ENCODE measurements at places on chromosomes 12 and 14.

- peak; percentile 29 for DNase-seq
Observed at GRCh38 chr12:101490286-101490920, 15.3 kb downstream of the SPIC start.

- DNase-seq = no peak
Observed at GRCh38 chr12:114506651-114507050, 100.7 kb upstream of the TBX5 start.

DNA sequence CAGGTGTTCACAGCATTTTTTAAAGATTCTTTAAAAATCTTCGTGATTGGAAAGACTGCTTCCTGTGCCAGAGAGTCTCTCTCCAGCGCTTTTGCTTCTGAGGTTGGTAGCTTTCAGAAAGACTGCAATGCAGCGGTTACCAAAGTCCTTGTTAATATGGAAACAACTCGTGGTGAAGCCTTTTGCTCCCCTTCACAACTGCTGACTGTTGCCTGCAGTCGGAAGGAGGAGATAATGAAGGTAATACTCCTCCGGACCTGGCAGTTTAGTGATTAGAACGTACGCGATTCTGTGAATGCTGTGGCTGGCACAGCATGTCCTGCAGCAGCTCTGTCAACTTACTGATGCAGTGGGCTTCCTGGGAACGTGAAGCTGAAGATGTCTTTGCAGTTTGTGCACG lies 50.9 kb downstream of the TRAF3 start:
- no peak for DNase-seq

- DNase-seq = no peak
Observed at GRCh38 chr12:80352474-80352873, 91.6 kb upstream of the PTPRQ start.

DNA sequence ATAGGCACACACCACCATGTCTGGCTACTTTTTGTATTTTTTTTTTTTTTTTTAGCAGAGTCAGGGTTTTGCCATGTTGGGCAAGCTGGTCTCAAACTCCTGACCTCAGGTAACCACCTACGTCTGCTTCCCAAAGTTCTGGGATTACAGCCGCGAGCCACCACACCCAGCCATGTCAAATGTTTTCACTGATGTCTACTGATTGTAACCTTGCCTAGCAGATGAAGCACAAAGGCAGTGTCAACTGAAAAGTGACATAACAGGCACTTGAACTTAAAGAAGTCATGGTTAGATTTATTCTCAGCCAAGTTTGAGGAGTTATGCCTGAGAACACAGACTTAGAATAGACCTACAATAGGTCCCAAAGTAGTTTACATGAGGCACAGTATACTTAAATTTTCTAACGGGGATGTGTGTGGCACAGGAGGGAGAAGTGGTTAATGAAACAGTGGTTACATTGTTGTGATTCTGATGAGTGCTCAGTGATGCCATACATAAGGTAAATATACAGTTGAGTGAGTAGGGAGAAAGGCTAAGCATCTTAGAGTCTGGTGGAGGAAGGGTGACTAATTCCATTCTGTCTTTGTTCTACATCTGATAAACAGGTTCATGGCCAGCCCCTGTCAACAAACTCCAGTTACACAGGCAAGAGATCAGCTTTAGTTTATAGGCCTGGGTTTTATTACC lies 12.6 kb upstream of the RNASE4 start:
- no peak for DNase-seq

DNA sequence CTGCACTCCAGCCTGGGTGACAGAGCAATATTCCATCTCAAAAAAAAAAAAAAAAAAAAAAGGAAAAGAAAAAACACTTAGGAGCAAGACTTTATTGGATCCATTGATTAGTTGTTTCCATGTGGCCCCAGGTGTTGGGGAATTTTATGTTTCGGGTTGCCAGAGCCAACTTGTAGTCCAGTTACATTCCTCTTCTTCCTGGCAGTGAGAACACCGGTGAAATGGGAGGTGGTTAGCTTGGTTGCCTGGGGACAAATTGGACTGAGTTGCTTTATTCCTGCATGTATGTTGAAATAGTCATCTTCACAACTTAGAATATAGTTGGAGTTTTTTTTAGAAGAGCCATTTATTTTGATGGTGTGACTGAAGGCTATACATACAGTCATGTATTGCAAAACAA lies 12.6 kb downstream of the RCOR1 start:
- DNase-seq = no peak

- DNase-seq = no peak
Observed at GRCh38 chr14:35370969-35371368, 33.6 kb downstream of the NFKBIA start.

All from NCI-H1105 (cell line).